Activated CD4-positive, alpha-beta T cell treated with anti-CD3 and anti-CD28 coated beads, Interleukin-2, amount 10 ng/mL, durations not matched to agents 7 days and 5 days (primary cell): ENCODE measurements at places on chromosomes 1 and 21. TPM values are rescaled to one million over a fixed set of nuclear protein-coding genes. Genes with fewer than 3 reads are reported as not detected.

The AMPD1 gene
- total RNA-seq = not detected

The GRIK1 gene
- not detected for total RNA-seq

The HCRTR1 gene
- not detected for total RNA-seq

The CFAP74 gene
- not detected for total RNA-seq

The TMIGD3 gene
- not detected for total RNA-seq

The TMOD4 gene
- total RNA-seq = 2.0 TPM

The IQCC gene
- 4.8 TPM for total RNA-seq

The AIRE gene
- 0.30 TPM for total RNA-seq

The CASQ2 gene
- not detected for total RNA-seq

The TEDDM1 gene
- total RNA-seq = not detected

DNA sequence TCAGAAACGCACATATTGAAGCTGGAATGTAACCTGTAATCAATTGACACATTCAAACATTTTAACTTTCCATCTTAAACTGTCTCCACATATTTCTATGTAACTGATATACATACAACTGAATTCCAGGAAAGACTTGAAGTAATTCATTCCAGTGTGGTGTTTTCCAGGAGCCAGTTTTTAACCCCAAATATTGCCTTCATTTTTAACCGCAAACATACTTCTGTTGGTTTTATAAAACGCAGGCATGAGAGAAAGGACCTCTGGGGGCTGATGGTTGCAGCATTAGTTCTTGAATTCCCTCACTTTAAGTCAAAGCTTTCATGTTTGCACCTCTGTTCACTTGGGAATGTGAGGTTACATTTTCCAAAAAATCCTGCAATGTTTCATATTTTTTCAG lies 204.1 kb downstream of the CRB1 start:
- H3K27ac ChIP-seq = no peak overlapping the region
- H3K4me1 ChIP-seq = peaks cover 5% of the 10 kb centered on the region
- H3K36me3 ChIP-seq = no peaks in the 10 kb centered on the region
- peaks cover 2% of the 10 kb centered on the region for H3K27me3 ChIP-seq

- H3K27ac ChIP-seq = no peak overlapping the region
- H3K27me3 ChIP-seq = no peaks in the 10 kb centered on the region
- no peak overlapping the region for H3K4me3 ChIP-seq
- H3K4me1 ChIP-seq = peaks cover 4% of the 10 kb centered on the region
- no peaks in the 10 kb centered on the region for H3K36me3 ChIP-seq
Measured at GRCh38 chr1:223556414-223557129, 108.9 kb downstream of the CAPN8 start.

DNA sequence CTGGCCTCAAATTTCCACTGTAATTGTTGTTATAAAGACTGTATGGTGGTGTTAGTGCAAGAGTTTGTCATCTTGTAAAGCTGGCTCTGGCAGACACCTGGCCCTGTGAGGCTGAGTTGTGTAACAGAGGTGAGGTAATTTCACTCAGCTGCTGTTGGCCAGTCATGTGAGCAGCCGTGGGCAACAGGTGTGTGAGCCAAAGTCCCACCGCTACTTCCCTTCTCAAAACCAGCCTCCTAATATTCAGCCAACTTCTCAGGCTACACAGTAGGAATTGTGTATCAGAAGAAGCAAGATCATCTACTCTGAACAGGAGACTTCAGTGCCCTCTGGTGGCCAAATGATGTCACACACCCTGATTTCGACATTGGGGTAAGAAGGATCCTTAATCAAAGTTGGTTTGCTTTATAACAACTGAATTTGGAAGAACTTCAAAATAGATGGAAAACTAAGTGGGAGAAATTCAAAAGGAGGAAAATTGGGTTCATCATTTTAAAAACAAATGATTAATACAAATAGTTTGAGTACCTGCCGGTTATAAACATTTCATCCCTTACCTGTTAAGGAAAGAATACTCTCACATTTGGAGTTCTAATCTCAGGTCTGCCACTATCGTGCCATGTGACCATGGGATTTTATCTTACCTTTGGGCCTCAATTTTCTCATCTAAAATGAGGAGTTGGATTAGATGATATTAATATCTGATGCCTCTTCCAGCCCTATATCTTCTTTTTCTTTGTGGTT lies 2.6 kb upstream of the CREG1 start:
- no peak overlapping the region for H3K4me3 ChIP-seq
- H3K36me3 ChIP-seq = no peaks in the 10 kb centered on the region
- peaks cover 21% of the 10 kb centered on the region for H3K4me1 ChIP-seq
- no peak overlapping the region for H3K27ac ChIP-seq

GRCh38 chr1:47796626-47797025 lies 200.6 kb downstream of the TRABD2B start:
- H3K27ac ChIP-seq = no peak overlapping the region
- H3K4me1 ChIP-seq = no peaks in the 10 kb centered on the region
- DNase-seq = no peak
- no peak overlapping the region for H3K4me3 ChIP-seq

DNA sequence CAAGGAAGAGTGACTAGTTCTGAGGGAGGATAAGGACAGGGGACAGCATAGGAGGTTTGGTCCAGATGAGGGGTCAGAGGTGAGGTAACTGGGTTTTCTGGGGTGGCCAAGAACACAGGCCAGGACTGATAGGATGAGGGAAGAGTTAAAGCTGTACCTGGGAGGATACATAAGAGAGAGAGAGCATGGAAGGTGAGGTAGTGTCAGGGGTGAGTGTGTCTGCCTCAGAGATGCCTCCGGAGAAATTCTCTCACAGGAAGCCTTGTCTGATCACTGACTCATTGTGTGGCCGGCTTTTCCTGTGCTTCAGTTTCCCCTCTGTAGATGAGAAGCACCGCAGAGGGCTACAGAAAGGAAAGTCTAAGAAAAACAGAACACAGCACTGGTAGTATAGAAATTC lies 40.2 kb downstream of the FASLG start:
- no peaks in the 10 kb centered on the region for H3K36me3 ChIP-seq
- peaks cover 4% of the 10 kb centered on the region for H3K27me3 ChIP-seq
- H3K4me3 ChIP-seq = peak overlapping the region; percentile 61
- peaks cover 51% of the 10 kb centered on the region for H3K4me1 ChIP-seq
- H3K27ac ChIP-seq = peak overlapping the region; percentile 93
- DNase-seq = peak; percentile 83

GRCh38 chr1:155086128-155086741 lies 7.6 kb downstream of the EFNA3 start:
- H3K27me3 ChIP-seq = peaks cover 28% of the 10 kb centered on the region
- H3K4me1 ChIP-seq = peaks cover 38% of the 10 kb centered on the region
- peak overlapping the region; percentile 79 for H3K4me3 ChIP-seq
- DNase-seq = peak; percentile 80

- no peaks in the 10 kb centered on the region for H3K4me1 ChIP-seq
- no peak for DNase-seq
- H3K36me3 ChIP-seq = no peaks in the 10 kb centered on the region
- H3K27me3 ChIP-seq = no peaks in the 10 kb centered on the region
Measured at GRCh38 chr1:21893046-21893805, 43.9 kb downstream of the HSPG2 start.

DNA sequence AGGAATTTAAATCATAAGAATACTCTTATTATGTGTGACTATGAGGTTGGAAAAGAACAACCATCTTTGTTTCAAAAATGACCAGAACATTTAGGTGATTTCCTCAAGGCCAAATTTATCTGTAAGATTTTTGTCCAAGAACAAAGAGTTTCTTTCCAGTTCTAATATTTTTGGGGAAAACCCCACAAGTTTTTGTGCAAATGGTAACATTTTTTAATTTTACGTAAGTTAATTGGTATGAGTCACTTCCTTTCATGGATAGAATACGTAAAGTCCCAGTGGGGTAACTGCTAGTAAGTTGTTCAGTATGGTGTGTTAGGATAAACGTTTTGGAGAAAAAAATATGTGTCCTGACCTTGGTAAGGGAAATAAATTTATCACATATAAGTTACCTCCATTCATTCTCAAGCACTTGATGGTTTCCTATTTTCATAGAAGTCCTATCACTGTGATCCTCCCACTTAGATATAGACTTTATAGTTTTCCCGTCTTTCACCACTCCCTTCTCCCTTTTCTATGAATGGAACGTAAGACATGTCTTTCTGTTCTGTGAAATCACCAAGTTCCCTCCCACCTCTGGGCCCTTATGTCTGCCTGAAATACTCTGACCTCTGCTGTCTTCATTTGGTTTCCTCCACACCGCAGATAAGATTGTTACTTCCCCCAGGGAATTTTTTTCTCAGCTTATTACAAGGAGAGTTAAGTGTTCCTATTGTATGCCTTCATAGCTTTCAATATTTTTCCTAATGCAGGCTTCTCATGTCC lies 34.9 kb upstream of the TSNAX start:
- no peak overlapping the region for H3K4me3 ChIP-seq
- H3K27me3 ChIP-seq = peaks cover 16% of the 10 kb centered on the region
- H3K36me3 ChIP-seq = no peaks in the 10 kb centered on the region
- DNase-seq = no peak
- no peaks in the 10 kb centered on the region for H3K4me1 ChIP-seq
- H3K27ac ChIP-seq = no peak overlapping the region

GRCh38 chr1:211353562-211354212 lies 27.1 kb downstream of the TRAF5 start:
- H3K27ac ChIP-seq = peak overlapping the region; percentile 89
- H3K4me3 ChIP-seq = peak overlapping the region; percentile 42
- H3K4me1 ChIP-seq = peaks cover 55% of the 10 kb centered on the region

DNA sequence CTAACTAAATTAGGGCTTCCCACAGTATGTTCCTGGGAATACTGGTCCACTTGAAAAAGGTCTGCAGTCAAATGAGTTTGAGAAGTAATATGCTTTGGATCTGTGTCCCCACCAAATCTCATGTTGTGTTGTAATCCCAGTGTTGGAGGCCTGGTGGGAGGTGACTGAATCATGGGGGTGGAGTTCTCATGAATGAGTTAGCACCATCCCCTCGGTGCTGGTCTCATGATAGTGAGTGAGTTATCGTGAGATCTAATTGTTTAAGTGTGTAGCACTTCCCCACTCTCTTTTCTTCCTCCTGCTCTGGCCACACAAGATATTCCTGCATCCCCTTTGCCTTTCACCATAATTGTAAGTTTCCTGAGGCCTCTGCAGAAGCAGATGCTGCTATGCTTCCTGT lies 16.9 kb upstream of the DMRTB1 start:
- H3K4me1 ChIP-seq = no peaks in the 10 kb centered on the region
- no peak overlapping the region for H3K27ac ChIP-seq
- H3K4me3 ChIP-seq = no peak overlapping the region
- no peak for DNase-seq
- no peaks in the 10 kb centered on the region for H3K36me3 ChIP-seq
- peaks cover 3% of the 10 kb centered on the region for H3K27me3 ChIP-seq

DNA sequence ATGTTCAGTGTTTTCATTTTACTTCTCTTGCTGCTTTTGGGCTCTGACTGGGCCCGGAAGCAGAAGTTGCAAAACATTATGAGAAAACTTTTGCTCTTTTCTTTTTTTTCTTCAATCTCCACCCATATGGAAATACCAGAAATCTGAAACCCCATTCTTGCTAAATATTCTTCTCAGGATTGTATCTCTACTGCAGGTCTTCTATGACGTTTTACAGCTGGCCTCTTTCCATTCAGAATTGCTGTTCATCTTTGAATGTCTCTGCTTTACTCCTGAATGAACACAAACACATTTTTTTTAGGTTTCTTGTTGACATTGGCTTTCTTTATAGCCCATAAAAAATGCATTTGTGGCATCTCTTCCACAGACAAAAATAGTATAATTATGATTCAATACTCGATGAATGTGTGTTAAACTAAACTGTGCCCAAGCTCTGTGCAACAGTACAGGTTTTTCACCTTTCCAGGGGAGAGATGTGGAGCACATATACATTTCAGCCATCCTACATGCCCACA lies 18.8 kb downstream of the PTPRC start:
- H3K27me3 ChIP-seq = no peaks in the 10 kb centered on the region
- peaks cover 65% of the 10 kb centered on the region for H3K4me1 ChIP-seq
- DNase-seq = no peak

GRCh38 chr1:202107801-202108731 lies 14.7 kb upstream of the GPR37L1 start:
- H3K4me1 ChIP-seq = no peaks in the 10 kb centered on the region
- no peaks in the 10 kb centered on the region for H3K36me3 ChIP-seq
- DNase-seq = no peak
- no peak overlapping the region for H3K27ac ChIP-seq
- H3K4me3 ChIP-seq = no peak overlapping the region
- H3K27me3 ChIP-seq = no peaks in the 10 kb centered on the region

- no peak overlapping the region for H3K4me3 ChIP-seq
- no peaks in the 10 kb centered on the region for H3K36me3 ChIP-seq
- H3K27ac ChIP-seq = no peak overlapping the region
- H3K27me3 ChIP-seq = no peaks in the 10 kb centered on the region
- no peaks in the 10 kb centered on the region for H3K4me1 ChIP-seq
Measured at GRCh38 chr21:21662776-21663175, 664.6 kb downstream of the NCAM2 start.

GRCh38 chr21:44059710-44060109 lies 47.5 kb upstream of the PWP2 start:
- H3K27me3 ChIP-seq = no peaks in the 10 kb centered on the region
- H3K27ac ChIP-seq = no peak overlapping the region
- H3K4me1 ChIP-seq = peaks cover 23% of the 10 kb centered on the region

GRCh38 chr1:96291468-96291867 lies 430.1 kb upstream of the PTBP2 start:
- no peaks in the 10 kb centered on the region for H3K4me1 ChIP-seq
- DNase-seq = no peak
- no peaks in the 10 kb centered on the region for H3K36me3 ChIP-seq
- no peaks in the 10 kb centered on the region for H3K27me3 ChIP-seq

DNA sequence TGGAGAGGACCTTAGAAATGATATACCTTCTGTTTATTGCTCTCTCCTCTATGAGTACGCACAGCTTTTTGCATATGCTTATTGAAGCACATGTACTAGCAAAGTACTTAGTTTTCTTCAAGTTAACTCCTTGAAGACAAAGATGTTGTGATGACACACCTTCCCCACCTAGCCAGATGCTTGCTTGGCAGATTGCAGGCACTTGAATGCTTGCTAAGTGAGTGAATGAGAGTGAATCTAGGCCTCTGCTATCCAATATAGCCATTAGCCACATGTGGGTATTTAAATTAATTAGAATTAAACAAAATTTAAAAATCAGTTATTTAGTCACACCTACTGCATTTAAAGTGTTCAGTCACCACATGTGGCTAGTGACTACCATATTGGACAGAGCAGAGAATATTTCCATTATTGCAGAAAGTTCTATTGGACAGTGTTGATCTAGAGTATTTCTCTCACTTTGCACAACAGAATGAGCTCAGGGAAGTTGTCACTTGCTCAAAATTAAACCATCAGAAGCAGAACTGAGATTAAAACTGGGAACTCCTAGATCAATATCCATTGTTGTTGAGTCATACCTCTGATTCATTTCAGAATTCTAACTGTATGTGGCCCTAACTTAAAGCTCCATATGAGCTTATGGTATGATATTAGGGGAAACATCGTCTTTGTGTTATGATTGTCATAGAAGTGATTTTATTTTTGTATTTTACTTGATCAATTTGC lies 8.6 kb upstream of the EEIG2 start:
- H3K4me3 ChIP-seq = no peak overlapping the region
- no peak overlapping the region for H3K27ac ChIP-seq
